ENCODE measurements at places on chromosomes 5 and 9.

GRCh38 chr5:81908044-81908443, 63.8 kb upstream of the ATG10 start:
- DNase-seq = no peak

DNA sequence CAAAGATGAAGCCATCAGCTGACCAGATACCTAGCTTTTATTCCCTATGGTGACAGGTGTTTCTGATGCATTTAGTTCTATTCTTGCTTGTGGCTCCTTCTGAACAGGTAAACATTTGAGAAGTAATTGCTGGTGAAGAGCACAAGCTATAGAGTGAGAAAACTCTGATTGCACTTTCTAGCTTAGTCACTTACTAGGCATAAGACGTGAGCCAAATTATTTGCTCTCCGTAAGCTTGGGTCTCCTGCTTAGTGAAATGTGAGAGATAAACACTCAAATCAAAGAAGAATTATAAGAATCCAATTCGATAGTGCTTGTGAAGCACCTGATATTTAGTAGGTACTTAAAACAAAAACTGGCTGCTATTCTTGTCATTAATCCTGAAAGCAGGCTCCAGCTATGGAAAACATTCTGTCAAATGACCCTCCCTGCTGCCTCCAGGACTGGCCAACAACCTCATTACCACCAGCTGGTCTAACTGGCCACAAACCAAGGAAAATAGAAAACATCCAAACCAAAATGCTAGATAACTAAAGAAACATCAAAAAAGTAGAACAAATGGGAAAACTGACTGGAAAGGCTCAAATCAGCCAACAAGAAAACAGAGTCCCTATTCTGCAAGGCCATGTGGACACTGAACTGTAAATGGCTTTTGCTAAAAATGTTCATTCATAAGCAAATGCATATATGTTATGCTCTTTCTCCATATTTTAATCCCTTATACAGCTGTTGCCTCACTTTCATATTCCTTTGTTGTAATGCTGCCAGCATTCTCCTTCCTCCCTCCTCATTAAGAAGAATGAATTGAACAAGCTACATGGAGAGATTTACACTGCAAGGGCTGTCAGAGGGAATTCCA, 616.1 kb downstream of the DTWD2 start:
- DNase-seq = no peak

GRCh38 chr5:37477426-37477825, 98.3 kb downstream of the WDR70 start:
- DNase-seq = peak; percentile 9

- DNase-seq = peak; percentile 9
Observed at GRCh38 chr9:18333157-18333556, 140.8 kb upstream of the ADAMTSL1 start.

- DNase-seq = no peak
Observed at GRCh38 chr9:99296291-99296951, 74.3 kb downstream of the SEC61B start.

GRCh38 chr9:73173557-73174329, 22.1 kb downstream of the ANXA1 start:
- DNase-seq = no peak

DNA sequence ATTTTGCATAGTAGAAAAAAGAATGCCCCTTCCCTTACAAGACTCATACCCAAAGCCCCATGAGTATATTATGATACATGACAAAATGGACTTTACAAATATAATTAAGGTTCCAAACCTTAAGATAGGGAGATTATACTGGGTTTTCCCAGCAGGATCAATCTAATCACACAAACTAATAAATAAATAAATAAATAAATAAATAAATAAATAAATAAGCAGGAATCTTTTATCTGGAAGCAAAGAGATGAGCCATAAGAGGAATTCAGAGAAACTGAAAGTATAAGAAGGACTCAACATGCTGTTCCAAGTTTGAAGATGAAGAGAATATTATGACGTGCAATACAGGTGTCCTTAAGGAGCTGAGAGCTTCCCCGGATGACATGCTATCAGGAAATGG, 1174.5 kb downstream of the DTWD2 start:
- DNase-seq = no peak

All from iPS DF 19.7 (cell line).